ENCODE measurements at places on chromosomes 2 and 18. TPM values are rescaled to one million over a fixed set of nuclear protein-coding genes. Genes with fewer than 3 reads are reported as not detected.

- DNase-seq = no peak
These were observed 660.3 kb upstream of the PKDCC start for GRCh38 chr2:41387519-41387918.

GRCh38 chr18:63402246-63403162, 19.8 kb downstream of the VPS4B start:
- no peak for DNase-seq

GRCh38 chr2:1656326-1656960, 87.9 kb downstream of the PXDN start:
- no peak for DNase-seq

DNA sequence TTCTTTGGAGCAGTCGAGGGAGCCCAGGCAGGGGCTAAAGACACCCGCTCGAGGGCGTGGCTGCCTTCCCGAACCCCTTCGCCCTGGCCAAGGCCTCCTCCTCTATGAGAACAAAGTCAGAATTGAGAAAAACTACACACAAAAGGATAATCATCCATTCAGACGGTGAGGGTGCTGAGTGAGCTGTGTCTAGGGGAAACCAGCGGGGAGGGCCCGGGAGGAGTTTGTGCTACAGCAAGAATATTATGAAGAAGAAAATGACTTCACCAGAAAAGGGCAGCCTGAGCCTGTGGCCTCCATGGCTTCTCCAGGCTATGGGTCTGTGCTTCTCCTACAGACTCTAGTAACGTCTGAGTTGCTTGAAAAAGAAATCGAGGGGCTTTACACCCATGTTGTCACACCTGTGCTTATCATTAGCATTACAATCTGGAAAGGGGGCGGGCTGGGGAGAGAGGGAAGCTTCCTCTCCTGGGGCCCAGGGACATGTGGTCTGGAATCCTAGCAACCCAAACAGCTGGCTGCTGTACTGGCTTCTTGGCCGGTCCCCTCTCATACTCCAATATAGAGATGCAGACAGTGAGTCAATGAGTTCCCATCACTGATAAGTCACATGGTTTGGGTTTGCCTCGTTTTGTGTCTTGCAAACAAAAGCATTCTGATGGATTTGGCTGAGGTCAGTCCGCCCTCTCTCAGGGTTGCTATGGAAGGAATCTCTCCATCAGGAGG, 52.0 kb upstream of the ARL4C start:
- DNase-seq = no peak

DNA sequence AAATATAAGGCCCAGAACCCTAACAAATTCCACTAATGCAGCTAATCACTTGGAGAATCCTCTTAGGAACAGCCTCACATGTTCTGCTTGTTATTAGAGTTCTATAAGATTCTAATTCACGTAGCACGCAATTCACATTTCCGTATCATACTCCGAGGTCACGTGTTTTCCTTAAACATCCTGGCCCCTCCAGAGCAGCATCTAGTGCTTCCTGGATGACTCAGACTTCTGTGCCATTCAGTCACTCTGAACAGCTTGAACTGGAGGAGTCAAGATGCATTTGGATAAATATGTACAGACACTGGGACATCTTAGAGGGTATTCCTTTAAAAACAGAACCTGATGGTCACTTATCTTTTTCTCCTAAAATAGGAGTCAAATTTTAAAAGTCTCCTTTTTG, 156.5 kb downstream of the MYO5B start:
- no peak for DNase-seq

The STON1 gene
- total RNA-seq = 34.1 TPM

The PLCL1 gene
- total RNA-seq = 8.0 TPM
